Spinal cord (tissue), 10 donors: ENCODE measurements at places on chromosomes 11 and 22. TPM values are rescaled to one million over a fixed set of nuclear protein-coding genes. Genes with fewer than 3 reads are reported as not detected.

DNA sequence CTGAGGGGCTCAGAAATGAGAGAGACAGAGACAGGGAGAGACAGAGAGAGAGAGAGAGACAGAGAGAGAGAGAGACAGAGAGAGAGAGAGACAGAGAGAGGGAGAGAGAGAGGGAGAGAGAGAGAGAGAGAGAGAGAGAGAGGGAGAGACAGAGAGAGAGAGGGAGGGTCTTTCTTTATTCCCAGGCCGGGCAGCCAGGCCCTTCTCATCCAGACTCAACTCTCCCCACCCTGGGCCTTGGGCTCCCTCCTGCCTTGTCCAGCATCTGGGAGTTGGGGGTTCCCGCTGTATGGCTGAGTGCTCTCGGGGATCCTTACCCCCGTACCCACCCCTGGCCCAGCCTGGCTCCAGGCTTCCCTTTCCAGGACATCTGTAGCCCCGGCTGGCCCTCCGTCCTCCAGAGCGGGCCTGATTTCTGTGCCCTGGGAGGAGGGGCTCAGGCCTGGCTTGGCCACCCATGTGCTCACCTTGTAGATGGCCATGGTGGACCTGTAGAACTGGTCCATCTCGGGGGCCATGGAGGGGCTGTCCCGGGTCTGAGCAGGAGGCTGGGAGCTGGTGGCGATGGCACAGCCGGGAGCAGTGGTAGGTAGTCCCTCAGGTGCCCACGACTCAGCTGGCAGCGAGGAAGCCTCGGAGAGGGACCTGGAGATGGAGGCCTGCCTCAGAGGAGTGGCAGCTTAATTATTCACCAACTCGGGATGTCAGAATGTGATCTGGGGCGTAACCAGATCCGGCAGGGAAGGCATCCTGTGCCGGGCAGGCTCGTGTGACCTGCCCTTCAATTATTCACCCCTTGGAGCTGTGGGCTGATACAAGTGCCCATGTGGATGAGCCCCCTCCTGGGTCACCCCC lies at the start of gene BAIAP2L2:
TSS of gene BAIAP2L2 (minus strand) at position 677 of the 855 bp plus-strand sequence. CDS start at position 518, 159 bp downstream.
- H3K36me3 ChIP-seq, result peaks cover 54% of the 10 kb centered on the region
- no peak for DNase-seq
- peaks cover 37% of the 10 kb centered on the region for H3K4me1 ChIP-seq

Gene SCN4B
- 30.5 TPM for total RNA-seq

GRCh38 chr11:6705905-6706535 lies 22.9 kb upstream of the MRPL17 start:
- no peaks in the 10 kb centered on the region for H3K4me1 ChIP-seq
- no peaks in the 10 kb centered on the region for H3K36me3 ChIP-seq
- DNase-seq, result no peak
- no peak overlapping the region for H3K27ac ChIP-seq
- no peaks in the 10 kb centered on the region for H3K27me3 ChIP-seq

DNA sequence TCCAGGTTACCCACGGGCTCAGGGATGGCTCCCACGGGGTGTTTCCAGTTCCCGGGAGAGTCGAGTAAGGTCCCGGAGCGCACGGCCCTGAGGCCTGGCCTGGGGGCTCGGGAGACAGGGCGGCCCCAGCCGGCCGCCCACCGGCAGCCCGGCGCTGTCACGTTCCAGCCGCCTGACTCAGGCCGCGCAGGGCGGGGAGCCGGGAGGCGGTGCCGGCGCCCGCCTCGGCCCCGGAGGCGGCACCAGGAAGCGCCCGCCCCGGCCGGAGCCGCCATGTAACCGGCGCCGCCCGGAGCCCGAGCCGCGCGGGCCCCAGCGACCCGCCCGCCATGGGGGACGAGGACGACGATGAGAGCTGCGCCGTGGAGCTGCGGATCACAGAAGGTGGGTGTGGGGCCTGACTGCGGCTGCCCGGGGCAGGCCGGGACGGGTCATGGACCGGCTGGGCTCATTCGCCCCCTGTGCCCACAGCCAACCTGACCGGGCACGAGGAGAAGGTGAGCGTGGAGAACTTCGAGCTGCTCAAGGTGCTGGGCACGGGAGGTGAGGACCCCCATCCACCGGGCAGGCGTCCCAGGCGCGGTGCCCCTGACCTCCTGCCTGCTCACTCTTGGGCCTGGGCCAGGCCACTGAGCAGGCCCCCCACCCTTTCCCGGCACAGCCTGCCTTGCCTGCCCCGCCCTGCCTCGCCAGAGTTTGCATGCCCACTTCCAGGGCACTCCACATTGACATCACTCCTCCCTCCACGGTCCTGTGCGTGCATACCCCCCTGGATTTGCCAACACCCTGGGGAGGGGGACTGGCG lies at the start of gene RPS6KA4:
TSS of gene RPS6KA4 (plus strand) at position 256 of the 805 bp plus-strand sequence. CDS start at position 330, 74 bp downstream.
- peaks cover 37% of the 10 kb centered on the region for H3K36me3 ChIP-seq
- H3K4me3 ChIP-seq, result peak within 1 kb of the TSS; percentile 84
- peak; percentile 80 for DNase-seq
- H3K4me1 ChIP-seq, result peaks cover 49% of the 10 kb centered on the region
- no peaks in the 10 kb centered on the region for H3K27me3 ChIP-seq
- peak within 1 kb of the TSS; percentile 73 for H3K27ac ChIP-seq

DNA sequence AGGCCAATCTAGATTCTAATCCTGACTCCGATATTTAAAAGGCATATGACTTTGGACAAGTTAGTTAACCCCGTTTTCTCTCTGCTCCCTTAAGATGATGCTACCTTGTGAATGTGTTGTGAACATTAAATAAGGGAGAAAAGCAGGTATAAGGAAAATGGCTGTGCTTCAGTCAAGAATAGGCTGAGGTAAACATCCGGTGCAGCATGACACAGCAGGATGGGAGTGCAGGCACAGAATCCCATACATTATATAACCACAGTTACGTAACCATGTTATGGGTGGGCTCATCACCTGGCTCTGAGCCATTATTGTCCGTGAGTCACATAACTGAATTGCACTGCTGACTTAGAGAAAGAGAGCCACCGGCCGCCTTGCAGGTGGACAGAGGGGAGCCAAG lies 382.2 kb upstream of the ANO5 start:
- H3K4me1 ChIP-seq, result no peaks in the 10 kb centered on the region
- no peaks in the 10 kb centered on the region for H3K36me3 ChIP-seq
- no peak for DNase-seq
- no peak overlapping the region for H3K4me3 ChIP-seq

DNA sequence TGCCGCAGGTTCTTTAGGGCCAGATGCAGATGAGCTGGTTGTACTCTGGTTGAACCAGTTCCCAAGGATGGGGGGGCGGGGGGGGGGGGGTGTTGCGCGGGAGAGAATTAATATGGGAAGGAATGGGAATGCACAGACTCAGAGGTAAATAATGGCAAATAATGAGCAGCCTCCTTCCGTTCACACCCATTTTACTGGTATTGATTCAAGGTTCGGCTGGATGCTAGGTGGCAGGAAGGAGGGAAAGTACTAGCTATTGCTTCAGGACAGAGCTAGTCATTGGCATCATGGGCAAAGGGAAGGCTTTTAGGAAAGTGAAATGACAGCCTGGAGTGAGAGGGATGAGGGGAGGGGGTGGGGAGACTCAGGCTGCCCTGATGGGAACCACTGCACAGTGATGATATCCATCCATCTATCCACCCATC lies at the start of gene VSTM5:
TSS of gene VSTM5 (minus strand) at position 25 of the 425 bp plus-strand sequence. CDS start 116 bp downstream, outside the sequence.
- peak within 1 kb of the TSS; percentile 44 for H3K4me3 ChIP-seq
- no peaks in the 10 kb centered on the region for H3K36me3 ChIP-seq
- no peak for DNase-seq
- H3K27me3 ChIP-seq, result no peaks in the 10 kb centered on the region
- peaks cover 9% of the 10 kb centered on the region for H3K4me1 ChIP-seq

GRCh38 chr22:19537941-19538488 lies 13.8 kb upstream of the CLDN5 start:
- H3K4me1 ChIP-seq, result no peaks in the 10 kb centered on the region

Gene APOBEC3A
- total RNA-seq, result 0.28 TPM

DNA sequence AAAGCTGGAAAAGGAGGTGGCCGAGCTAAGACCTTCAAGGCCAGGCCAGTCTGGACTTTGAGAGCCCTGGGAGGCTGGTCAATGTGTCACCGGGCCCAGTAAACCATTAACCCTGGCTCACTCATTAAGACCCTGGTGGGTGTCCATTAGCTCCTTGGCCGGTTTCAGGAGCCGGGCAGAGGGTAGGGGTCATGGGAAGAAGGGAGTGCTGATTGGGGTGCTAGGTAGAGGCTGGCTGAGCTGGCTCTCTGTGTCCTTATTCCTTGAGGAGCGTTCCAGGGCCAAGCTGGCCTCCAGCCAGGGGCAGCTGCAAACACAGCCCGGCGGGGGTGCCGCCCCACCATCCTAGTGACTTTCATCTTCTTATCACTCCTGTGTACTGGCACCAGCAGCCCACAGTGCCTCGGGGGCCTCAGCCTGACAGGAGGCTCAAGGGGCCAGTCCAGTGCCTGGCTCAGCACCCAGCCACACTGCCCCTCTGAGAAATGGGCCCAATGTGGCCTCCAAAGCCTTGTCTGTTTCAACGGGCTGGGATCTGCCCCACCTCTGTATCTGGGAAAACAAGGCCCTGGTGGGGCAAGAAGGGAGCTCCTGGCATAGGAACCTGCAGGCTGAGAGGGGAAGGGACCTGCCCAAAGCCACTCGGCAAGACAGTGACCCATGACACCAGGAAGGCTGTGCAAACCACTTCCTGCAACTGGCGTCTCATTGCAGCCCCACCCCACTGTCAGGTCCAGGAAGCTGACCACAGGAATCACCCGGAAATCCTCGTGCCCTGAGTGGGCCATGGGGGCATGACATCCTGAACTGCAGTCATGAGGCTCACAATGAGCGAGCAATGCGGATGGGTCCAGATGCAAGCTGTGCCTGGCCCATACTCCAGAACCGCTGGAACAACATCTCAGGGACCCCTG lies 15.1 kb upstream of the RGL4 start:
- no peak overlapping the region for H3K4me3 ChIP-seq
- no peak for DNase-seq
- no peak overlapping the region for H3K27ac ChIP-seq

Gene ST14
- 0.89 TPM for total RNA-seq

DNA sequence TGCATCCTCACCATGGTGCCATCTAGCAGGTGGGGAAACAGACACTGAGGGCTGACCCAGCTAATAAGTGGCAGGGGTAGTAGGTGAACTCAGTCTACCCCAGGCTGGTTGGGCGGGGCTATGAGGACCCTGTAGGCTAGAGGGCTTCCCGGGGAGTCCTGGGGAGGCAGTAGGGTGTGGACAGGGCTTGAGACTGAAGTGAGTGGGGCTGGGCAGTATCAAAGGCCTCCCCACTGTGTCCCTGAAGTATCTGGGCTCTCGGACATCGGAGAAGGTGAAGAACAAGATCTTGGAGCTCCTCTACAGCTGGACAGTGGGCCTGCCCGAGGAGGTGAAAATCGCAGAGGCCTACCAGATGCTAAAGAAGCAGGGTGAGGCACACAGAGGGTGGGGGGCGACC lies 11.4 kb downstream of the GGA1 start:
- H3K27me3 ChIP-seq, result no peaks in the 10 kb centered on the region
- no peak overlapping the region for H3K4me3 ChIP-seq
- H3K36me3 ChIP-seq, result peaks cover 95% of the 10 kb centered on the region
- H3K4me1 ChIP-seq, result peaks cover 18% of the 10 kb centered on the region
- no peak for DNase-seq
